ENCODE measurements at places on chromosomes 7 and 10.

DNA sequence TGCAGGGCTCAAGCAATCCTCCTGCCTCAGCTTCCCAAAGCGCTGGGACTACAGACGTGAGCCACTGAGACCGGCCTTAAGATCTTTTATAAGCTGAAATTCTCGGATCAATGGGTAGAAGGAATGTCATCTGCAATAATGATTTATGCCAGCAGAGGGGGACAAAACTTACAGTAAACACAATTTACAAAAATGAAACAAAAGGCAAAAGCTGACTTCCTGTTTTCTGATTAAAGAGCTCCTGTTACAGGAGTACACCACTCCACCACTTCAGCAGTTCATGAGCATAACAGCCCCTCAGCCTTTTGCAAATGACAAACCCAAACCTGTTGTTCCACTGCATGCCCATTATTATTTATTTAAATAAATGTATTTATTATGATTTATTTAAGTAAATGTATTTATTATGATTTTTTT, 88.5 kb upstream of the ATP6V0A4 start:
- peak; percentile 35 for DNase-seq

DNA sequence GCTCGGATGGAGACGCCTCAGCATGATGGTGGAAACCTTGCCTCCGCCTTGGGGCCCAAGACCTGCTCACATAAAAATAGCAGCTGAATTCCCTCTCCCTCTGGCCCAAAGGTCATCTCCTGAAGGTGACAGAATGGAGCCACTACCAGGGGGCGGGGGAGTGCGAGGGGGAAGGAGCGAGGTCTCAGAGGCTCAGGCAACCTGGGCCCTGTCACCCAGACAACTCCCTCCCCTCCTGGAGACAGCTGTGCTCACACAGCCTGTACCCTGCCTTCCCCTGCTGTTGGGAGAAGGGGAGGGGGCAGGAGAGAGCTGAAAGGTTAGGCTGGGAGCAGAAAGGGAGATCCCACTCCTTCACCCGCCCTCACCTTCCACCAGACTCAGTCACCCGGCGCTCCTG, 173.0 kb upstream of the RHEB start:
- DNase-seq = no peak

- DNase-seq = no peak
Observed at GRCh38 chr10:62384057-62384446, 9.9 kb downstream of the ZNF365 start.

- DNase-seq = no peak
Observed at GRCh38 chr10:63154546-63155387, 21.6 kb downstream of the NRBF2 start.

DNA sequence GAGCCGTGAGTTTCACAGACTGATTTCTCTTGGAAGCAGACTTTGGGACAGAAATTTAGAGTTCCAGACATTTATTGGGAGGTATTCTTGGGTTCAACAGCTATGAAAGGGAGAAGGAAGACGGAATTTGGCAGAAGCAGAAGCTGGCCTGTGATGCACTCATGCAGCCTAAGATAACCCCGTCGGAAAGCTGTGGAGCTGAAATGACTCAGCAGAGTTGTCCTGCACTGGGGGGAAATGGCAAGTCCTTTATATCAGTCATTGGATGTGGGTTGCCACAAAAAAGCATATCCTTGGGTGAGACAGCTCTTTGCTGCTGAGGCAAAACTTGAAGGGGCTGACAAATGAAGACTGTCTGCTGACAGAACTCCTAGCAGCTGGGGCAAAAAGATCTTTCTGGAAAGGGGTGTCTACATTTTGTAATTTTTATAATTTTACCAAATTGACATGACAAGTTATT, 11.5 kb upstream of the MICU1 start:
- DNase-seq = no peak

DNA sequence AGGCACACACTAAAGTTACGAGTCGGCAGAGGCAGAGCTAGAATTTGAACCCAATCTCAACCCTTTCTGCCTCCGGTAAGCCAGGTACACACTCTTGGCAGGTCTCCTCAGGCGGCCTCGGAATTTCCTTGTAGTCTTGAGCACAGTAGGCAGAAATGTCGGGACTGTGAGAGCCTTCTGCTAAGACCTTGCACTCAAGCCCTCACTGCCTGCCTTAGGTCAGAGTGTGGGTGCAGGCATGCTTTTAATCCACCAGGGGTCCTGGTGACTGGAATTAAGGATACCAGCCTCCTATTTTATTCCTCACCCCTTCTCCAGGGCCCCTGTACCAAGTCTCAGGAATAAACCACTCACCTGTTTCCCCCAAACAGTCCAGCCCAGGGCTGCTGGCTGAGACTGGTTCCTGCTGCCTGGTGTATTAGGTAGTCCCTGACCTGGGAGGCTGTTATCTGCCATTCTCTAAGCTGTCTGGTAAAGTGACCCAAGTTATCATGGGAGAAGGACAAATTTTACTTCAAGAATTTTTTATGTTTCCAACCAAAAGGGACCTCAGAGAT, 855 bp downstream of the ATP6V1F start:
- peak; percentile 34 for DNase-seq

DNA sequence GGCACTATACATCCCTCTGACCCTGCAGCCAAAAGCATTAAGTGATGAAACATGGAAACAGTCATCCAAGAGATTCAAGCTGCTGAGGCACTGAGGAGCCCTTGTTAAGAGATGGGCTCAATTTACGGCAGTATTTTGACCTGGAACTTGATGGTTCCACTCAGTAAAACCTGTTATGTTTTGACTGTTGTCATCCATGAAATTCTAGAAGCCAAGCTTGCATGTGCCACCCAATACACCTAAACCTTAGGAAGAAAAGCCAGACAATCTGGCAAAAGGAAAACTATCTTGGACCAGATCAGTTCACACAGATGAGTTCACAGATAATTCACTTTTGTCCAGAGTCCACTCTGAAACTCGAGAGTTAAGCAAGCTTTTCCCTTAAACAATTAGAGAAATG, 53.2 kb downstream of the ICA1 start:
- DNase-seq = no peak

DNA sequence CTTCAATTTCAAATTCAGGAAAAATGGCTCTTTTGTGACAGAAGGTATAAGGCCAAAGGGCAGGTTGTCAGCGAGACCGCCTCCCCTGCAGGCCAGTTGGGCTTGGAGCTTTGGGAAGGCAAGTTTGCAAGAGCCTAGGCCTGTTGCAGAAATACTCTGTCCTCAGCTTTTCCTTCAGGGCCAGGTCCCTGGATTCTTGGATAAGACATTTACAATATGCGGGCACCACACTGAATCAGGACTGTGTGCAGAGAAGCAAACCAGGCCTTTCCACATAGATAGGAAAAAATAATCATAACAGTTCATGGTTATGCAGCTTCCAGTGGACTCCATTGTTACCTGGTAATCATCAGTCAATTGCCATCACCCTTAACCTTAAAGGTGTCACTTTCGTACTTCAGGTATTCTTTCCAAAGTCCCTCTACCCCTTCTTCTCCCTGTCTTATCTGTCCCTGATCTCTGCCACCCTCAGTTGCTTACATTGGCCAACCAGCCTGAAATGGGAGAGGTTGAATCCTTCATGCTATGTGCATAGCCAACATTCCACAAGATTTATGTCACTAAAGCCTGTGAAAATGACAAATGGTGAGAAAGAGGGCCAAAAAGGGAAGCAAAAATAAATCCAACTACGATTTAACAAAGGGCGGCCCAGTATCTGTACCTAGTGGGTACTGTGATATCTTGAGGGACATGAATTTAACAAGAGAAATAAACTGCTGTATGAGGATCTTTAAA, 304.5 kb upstream of the NFE2L3 start:
- no peak for DNase-seq

DNA sequence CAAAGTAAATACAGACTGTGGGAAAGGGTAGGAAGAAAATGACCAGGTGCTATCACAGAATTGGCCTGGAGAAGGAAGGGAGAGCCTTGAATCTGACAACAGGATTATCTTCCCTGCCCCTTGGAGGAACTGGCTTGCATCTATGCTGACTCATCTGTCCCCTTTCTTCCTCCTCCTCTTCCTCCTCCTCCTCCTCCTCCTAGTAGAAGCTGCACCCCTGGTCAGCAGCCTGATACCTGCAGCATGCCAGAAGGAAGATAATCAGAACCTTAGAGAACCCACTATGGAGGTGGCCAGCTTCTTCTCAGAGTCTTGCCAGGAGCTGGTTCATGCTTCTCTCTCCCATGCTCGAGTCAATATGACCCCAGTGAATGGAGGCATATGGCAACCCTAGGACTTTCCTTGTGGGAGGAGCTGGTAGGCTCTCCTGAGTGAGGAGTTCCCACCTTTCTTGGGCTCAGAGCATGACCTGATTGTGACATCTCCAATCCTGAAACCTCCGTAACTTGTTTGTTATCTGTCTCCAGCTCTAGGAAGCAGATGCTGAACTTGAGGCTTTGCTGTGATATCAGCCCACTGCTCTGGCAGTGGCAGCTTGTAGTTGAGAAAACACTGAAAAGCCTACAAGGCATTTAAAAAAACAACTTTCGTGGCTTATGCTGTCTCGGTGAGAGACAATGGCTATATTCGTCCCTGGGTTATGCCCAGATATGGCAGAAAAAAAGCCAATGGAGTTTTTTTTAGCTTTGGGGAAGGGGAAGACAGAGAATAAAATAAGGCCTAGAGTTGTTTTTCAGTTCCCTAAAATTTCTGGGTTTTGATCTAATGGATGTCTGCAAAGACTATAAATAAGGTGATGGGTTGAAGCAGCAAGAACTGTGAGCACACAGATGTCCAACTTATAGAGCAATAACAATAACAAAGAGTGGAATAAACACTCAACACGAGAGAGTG, 60.6 kb downstream of the CDHR3 start:
- no peak for DNase-seq

DNA sequence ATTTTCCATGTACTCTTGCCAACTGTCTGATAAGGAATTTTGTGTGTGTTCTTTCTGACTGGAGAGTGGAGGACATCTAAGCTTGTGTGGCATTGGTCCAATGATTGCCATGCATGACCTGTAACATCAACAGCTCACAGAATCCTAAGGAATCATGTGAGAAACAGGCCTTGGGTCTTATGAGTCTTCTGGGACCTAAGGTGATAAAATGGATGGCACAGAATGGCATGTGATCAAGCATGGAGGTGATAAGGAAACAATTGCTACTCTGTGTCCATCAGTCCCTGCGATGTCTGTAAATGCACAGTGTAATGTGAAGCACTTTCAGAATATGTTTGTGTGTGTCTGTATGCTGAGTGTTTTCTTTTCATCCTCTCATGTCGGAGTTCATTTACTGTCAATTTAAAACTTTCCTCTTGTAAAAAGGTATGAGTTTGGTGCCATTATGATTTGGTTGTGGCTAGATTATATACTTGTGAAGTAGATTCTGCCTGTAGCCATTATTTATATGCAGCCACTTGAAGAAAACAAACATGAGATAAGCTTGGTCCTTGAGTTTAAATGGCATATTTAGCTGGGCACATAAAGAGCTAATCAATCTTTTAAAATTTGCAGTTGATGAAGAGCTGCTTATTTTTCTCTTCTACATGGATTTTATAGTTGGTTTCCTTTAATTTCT, 127.5 kb downstream of the VPS50 start:
- no peak for DNase-seq

DNA sequence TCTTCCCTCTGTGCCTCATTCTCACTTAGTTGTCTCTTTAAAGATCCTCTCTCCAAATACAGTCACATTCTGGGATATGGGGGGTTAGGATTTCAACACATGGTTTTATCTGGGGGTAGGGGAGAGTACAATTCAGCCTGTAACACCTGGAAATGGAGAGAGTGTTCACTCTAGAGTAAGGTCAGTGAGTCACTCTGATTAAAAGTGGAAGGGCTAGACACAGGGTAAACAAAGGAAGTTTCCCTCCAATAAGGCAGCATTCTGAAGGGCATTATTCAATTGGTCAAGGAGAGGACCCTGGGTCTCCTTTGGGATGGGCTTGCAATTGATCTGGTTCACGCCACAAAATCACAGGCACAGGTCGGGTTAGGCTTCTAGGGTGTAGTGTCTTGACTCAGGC, 232.8 kb upstream of the NPSR1 start:
- no peak for DNase-seq

DNA sequence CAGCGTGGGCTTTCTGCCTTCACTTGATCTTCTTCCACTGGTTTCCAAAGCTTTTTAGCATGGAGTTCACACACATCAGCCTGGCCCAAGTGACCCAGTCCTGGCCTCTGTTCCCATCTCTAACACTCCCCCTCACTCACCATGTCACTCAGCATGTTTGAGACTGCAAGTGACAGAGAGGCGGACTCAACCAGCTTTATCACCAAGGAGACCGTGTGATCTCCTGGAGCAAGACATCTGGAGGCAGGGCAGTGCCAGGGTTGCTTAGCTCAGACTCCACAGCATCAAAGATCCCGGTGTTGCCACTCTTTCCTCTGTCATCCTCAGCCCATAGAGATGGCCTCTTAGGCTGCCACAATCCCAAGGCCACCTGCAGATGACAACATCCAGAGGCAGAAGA, 39.4 kb downstream of the FAM241B start:
- DNase-seq = no peak

- no peak for DNase-seq
Observed at GRCh38 chr10:104831272-104831671, 190.2 kb downstream of the SORCS3 start.
